ENCODE measurements at places on chromosomes 16 and 17. TPM values are rescaled to one million over a fixed set of nuclear protein-coding genes. Genes with fewer than 3 reads are reported as not detected.

DNA sequence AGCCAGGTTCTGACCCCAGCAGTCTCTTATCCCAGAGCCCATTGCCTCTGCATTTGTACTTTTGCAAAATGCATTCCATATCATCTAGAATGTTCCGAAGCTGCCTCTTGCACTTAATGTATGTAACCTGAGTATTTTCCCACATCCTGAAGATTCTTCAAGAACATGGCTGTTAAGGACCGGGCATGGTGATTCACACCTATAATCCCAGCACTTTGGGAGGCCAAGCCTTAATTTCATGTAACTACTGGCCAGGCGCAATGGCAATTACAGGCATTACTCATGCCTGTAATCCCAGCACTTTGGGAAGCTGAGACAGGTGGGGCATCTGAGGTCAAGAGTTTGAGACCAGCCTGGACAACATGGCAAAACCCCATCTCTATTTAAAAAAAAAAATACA lies 31.7 kb upstream of the GAN start:
- no peaks in the 10 kb centered on the region for H3K4me1 ChIP-seq
- no peaks in the 10 kb centered on the region for H3K36me3 ChIP-seq
- H3K27ac ChIP-seq = no peak overlapping the region
- no peak overlapping the region for H3K4me3 ChIP-seq
- DNase-seq = no peak

GRCh38 chr16:35195173-35195863 lies 1735.9 kb downstream of the TP53TG3F start:
- H3K4me3 ChIP-seq = no peak overlapping the region
- no peaks in the 10 kb centered on the region for H3K4me1 ChIP-seq
- H3K27ac ChIP-seq = no peak overlapping the region
- H3K36me3 ChIP-seq = no peaks in the 10 kb centered on the region

Gene EVPLL
- total RNA-seq = not detected

- peaks cover 7% of the 10 kb centered on the region for H3K4me1 ChIP-seq
- DNase-seq = no peak
Measured at GRCh38 chr17:63786971-63787711, 13.2 kb downstream of the DDX42 start.

Gene CCL2
- total RNA-seq = 17.3 TPM

Gene CACNG1
- not detected for total RNA-seq

Gene ZC3H7A
- 60.9 TPM for total RNA-seq

Gene TEX19
- 0.34 TPM for total RNA-seq

DNA sequence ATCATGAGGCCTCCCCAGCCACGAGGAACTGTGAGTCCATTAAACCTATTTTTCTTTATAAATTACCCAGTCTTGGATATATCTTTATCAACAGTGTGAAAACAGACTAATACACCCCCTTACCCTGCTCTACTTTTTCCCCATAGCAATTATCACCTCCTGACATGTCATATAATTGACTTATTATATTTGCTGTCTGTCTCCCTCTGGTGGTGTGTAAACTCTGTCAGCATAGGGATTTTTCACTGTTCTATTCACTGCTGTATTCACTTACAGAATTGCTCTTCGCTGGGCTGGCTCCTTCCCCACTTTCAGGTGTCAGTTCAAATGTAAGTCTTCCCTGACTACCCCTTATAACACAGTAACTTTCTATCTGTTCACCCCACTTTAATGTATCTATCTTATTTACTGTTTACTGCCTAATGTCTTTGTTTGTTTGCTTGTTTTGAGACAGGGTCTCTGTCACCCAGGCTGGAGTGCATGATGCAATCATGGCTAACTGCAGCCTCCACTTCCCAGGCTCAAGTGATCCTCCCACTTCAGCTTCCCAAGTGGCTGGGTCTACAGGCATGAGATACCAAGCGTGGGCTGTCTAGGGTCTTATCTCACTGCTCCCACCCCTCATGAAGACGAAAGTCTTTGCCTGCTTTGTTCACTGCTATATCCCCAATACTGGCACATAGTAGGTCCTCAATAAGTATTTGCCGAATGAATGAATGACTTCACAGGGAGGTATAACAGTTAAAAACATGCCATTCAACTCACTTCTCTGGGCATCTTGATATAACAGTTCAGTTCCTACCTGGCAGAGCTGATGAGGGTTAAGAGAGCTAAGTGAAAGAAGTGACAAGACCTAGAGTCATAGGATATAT lies 52.4 kb upstream of the CDH3 start:
- H3K4me1 ChIP-seq = no peaks in the 10 kb centered on the region
- H3K36me3 ChIP-seq = no peaks in the 10 kb centered on the region
- H3K4me3 ChIP-seq = no peak overlapping the region
- no peak for DNase-seq

Gene SLFN12L
- 0.72 TPM for total RNA-seq
